Effector CD8-positive, alpha-beta T cell (primary cell): ENCODE measurements at places on chromosomes 7 and 10.

DNA sequence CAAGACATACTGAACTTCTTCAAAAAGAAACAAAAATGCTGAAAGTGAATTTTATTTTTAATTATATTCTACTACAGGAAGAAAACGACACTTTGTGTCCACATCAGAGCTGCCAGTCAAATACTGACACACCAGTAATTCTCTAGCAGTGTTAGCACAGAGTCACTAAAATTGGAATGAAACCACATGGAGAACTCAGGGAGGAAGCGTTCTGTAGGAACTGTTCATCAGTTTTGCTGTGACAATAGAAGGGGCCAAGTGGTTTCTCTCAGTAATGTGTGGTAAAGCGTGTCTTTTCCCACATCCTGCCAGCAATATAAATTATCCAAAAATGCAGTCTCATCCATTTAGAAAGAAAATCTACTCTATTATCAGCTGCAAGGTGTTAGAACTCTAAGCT is 683.3 kb downstream of the GRM8 start:
- no peak for DNase-seq

- DNase-seq, result no peak
Measured at GRCh38 chr10:72802763-72803505, 90.6 kb upstream of the OIT3 start.

- DNase-seq, result no peak
Measured at GRCh38 chr7:47186316-47186715, 395.6 kb downstream of the TNS3 start.

GRCh38 chr10:103921750-103922195 is 3.8 kb upstream of the STN1 start:
- no peak for DNase-seq

DNA sequence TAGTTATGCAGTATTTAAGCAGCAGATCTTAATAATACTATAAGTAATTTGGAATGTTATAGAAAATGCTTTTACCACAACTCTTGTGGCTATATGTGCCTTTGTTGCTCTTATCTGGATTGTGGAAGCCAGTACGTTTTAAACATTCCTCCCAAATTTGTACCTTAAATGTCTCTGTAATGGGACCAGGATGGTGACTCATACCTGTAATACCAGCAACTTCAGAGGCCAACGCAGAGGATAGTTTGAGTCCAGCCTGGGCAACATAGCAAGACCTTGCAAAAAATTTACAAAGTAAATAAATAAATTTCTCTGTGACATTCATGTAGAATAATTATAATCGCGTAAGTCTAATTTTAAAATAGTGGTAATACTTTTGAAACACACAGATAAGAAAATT is 283.1 kb downstream of the POM121L12 start:
- DNase-seq, result no peak

DNA sequence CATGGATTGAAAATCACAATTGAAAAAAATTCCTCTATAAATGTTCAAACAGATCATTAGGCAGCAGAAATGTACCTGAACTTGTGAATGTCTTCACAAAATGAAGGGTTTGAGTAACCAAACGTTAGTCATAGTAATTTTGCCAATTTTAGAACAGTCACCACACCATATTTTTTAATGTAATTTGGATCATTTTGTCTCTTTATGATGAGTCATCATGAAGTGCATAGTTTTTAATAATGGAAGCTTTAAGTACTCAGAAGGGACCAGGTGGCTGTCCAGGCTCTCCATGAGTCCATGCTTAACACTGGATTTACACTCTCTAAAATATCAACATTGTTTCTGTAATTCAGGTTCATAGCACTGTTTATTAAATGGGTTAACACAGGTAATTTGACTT is 219.2 kb downstream of the ETV1 start:
- no peak for DNase-seq

DNA sequence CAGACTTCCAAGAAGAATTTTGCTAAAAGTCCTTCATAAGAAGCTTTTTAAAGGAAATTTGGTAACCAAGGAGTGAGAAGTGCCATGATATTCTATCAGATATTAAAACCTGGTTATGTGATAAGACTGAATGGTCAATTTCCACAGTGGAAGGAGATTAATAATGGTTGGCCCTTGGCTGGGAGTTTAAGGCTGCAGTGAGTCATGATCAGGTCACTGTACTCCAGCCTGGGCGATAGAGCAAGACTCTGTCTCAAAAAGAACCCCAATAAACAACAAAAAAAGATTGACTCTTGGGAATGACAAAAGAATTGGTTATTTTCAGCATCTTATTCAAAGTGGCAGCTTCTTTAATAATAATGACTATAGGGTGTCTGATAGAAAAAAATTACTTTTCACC is 37.2 kb downstream of the EXOC4 start:
- DNase-seq, result no peak

DNA sequence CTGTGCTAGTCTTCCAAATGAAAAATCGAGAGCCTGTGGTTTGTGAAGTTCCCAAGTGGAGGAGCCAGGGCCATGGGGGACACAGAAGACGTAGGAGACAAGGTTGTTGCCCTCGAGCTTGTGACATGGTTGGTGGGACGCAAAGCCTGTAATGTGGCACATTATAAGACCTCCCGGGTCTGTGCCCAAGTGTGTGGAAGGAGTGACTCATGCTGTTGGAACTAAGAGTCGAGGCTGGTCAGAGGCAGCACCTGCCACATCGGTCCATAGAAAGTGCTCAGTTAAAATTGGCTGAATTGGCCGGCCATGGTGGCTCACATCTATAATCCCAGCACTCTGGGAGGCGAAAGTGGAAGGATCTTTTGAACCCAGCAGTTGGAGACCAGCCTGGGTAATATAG is 27.0 kb upstream of the PODXL start:
- no peak for DNase-seq

- DNase-seq, result no peak
Measured at GRCh38 chr10:17213646-17214349, 12.3 kb upstream of the TRDMT1 start.

DNA sequence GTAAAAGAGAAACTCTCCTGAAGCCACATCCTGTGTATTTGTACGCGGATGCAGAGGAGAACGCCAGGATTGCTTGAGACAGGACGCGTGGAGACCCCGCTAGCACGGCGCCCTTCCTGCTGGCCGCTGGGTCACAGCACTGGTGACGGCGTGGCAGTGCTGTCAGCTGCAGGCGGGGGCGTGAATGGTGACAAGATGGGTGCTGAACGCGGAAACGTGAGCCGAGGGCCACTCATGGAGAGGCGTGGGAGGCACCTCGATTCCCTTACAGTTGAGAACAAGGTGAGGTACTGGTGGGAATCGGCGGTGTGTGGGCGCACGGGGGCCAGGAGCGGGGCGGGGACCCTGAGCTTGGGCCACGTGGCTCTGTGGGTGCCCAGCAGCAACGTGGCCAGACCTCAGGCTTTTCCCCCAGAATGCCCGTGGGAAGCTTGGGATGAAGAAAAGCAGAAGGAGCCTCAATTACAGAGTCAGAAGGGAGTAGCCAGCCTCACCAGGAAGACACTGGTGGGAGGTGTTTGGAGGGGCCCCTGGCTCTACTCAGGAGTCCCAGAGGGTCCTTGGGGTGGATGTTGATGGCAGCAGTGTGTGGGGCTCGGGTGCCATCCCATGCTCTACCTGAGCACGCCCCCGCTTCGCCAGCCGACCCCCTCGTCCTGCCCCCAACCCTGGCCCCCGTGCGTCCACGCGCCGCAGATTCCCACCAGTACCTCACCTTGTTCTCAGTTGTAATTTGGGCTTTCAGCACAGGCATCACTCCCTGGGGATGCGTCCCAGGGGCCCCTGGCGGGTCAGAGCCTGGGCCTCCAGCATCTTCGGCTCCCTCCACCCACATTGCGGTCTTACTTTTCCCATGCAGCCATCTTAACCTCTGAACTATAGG is 208.4 kb upstream of the TCERG1L start:
- DNase-seq, result no peak

DNA sequence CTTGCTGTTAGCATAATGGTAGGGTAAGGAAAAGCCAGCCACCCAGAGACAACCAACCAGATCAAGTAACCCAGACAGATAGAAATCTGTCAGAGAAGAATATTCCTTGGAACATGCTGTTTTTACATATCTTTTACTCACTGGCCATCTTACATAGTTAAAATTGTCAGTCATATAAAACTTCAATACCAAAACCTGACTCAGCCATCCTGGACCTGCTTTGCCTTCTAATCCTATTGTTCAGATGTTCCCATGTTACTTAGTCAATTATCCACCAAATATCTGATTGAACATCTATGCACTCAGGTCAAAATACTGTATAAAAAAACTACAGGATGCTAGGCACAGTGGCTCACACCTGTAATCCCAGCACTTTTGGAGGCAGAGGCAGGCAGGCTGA is 466.5 kb upstream of the NRP1 start:
- DNase-seq, result no peak

DNA sequence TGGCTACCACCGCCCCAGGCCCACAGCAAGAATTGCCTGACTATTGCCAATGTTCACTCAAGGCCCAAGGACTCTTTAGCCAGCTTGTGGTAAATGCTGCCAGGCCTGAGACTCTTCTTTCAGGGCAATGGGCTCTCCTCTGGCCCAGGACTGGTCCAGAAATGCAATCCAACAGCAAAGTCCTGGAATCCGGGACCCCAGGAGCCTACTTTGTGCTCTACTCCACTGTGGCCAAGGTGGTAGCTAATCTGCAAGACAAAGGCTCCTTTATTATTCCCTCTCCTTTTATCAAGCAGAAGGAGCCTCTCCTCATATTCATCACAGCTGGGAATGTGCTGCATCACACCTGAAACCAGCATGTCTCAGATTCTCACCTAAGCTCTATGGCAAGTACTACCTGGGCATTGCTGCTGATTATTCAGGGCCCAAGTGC is 107.6 kb upstream of the PRSS58 start:
- DNase-seq, result no peak

GRCh38 chr10:11707624-11708350 is 34.4 kb upstream of the ECHDC3 start:
- no peak for DNase-seq

DNA sequence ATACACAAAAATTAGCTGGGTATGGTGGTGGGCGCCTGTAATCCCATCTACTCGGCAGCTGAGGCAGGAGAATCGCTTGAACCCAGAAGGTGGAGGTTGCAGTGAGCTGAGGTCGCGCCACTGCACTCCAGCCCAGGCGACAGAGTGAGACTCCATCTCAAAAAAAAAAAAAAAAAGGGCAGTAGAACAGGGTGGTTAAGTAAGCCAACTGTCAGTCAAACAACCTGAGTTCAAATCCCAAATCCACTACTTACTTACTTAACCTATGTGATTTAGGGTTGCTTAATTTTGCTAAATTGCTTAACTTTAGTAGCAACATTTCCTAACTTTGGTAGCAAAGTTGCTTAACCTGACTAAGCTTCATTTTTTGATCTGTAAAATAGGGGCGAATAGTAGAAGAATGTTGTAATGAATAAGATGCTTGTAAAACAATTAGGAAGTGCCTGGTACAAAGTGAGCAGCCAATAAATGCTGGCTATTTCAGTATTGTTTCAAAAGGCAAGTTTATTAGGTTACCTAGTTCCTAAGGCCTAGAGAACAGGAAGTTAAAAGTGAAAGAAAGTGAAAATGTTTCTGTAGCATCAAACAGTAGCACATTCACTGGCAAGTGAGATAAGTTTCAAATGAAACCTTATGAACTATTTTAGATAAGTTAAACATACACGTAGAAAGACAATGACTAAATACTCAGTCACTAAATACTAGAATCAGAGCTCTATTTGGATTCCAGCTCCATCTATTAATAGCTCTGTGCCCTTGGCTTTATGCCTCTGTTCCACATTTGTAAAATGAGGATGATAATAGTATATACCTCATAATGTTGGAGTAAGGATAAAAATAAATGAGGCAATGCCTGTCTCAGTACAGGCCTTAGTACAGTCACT is 64.3 kb downstream of the HOXA1 start:
- DNase-seq, result no peak

DNA sequence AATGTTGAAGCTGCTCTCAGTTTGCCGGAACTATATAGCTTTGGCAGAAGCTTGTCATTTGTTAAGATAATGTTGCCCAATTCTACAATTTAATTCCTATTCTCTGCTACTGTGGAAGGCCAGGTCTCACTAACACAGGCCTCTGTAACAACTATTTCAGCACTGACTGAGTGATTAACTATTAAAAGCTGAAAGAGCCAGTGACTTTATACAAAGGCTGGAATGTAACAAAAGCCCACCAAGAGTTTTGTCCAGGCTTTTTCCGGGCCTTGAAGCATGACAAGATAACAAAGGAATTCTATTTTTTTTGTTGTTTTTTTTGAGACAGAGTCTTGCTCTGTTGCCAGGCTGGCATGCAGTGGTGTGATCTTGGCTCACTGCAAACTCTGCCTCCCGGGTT is 795.6 kb downstream of the PHTF2 start:
- no peak for DNase-seq

DNA sequence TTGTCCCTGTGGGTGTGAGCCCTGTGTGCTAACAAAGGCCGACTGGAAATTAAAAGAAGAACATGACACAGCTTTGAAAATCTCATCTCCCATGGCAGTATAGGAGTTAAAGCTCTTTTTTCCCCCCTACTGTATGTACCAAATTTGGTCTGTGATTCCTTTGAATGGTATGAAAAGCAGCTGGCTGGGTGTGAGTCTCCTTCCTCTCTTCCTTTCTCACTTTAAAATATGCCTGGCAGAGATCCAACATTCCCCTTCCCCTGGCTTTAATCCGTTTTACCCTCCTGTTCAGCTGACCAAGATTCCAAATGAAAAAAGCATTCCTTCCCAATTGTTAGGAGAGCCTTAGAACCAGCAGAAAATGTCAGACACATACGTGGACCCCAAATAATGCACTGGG is 225.0 kb upstream of the CELF2 start:
- no peak for DNase-seq

DNA sequence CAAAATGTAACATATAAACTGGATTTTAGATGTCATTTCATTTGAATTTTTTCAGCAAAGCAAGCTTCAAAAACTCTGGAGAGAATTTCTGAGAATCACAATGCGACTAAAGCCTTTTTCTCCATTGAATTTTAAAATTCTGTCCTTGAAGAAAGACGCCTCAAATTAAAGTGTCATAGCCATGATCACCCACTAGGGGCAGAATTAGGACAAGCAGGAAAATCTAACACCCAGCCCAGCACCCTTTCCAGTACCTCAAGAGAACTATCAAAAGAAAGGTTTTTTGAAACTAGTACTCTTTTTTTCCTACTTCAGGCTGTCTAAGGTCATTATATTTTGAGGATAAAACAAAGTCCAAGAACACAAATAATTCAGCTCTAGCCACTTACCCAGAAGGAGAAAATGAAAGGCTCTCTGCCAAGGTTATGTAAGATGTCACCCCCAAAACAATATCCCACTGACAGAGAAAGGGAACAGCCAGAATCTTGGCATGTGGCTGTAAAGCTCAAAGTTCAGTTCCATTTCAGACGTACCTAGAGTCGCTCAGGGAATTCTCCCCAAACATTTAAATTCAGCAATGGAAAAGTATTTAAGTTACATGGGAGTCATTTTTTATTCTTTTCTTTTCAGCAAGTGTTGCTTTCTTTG is 299.4 kb downstream of the SNX13 start:
- no peak for DNase-seq

- DNase-seq, result no peak
Measured at GRCh38 chr7:134856091-134856490, 76.7 kb downstream of the CALD1 start.
